A549 (cell line): ENCODE measurements at places on chromosomes 4 and X. TPM values are rescaled to one million over a fixed set of nuclear protein-coding genes. Genes with fewer than 3 reads are reported as not detected.

DNA sequence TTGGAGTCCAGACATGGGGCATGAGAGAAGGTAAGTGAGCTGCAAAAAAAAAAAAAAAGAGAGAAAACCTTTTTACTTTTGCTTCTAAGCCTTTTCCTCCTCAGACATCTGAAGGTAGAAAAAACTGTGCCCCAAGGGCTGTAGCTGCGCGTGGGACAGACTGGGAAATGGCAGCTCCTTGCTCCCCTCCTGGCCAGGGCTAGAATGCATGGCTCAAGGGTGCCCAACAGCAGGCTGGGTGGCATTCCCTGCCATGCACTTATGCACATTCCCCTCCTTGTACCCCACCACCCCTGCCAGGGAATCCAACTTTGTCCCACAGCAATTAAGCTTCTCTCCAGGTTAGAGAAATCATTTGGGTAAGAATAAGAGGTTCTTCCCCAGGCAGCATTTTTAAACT is 421.2 kb downstream of the TRAM1L1 start:
- no peak for DNase-seq

DNA sequence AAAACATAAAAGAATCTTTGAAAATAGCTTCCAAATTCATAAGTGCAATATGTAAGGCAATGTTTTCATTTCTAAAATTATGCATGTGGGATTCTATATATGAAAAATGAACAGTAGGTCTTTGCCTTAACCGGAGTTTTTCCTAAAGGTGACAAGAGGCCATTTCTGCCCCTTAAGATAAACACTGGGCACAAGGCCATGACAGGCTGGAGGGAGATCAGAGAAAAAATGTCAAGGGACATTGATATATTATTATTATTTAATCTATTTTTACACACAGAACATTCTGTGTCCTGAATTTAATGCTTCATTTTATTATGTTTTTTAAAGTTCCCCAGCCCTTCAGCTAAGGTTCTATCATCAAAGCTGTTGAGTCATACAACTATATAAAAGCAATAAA is 118.8 kb downstream of the CHM start:
- DNase-seq = no peak

Gene RCHY1
- 19.1 to 20.1 TPM (median 20.0 TPM) in 3 replicates for polyA plus RNA-seq

DNA sequence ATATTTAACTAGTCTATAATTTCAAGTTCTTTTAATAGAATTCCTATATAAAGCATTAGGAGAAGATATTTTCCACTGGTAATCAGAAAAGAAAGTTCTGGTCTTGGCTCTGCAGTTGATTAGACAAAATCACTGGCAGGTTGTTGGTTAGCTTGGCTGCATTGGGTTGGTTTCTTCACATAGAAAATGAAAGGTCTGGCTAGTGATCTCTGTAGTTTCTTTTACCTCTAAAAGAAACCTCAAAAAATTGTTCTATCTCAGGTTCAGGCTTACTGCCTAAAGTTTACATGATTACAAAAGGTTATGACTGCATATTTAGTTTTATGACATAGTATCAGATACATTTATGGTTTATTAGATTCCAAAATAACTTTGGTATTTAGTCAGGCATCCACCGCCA is 95.8 kb upstream of the NAP1L5 start:
- DNase-seq = no peak

DNA sequence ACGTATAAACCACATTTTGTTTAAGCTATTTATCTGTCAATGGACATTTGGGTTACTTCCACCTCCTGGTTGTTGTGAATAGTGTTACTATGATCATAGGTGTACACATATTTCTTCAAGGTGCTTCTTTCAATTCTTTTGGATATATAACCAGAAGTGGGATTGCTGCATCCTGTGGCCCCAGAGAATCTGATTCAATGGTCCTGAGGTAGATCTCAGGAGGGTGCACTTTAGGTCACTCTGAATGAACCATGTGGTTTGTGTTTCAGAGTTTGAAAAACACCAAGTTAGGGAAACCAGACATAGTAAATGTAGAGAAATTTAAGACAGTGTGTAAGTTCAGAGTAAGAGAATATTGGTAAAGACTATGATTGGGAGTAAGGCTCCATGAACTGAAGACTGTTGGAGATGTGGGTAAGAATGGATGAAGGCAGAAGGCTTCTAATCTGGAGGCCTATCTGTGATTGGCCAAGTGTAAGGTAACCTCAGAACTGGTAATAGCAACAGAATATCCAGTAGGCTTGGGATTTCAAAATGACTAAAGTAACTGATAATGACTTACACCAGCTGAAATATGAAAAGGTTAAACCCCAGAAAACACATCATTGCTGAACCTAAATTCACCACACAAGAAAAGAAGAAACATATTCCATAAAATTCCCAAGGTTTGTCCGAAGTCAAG is 236.9 kb downstream of the CAMK2D start:
- no peak for DNase-seq

DNA sequence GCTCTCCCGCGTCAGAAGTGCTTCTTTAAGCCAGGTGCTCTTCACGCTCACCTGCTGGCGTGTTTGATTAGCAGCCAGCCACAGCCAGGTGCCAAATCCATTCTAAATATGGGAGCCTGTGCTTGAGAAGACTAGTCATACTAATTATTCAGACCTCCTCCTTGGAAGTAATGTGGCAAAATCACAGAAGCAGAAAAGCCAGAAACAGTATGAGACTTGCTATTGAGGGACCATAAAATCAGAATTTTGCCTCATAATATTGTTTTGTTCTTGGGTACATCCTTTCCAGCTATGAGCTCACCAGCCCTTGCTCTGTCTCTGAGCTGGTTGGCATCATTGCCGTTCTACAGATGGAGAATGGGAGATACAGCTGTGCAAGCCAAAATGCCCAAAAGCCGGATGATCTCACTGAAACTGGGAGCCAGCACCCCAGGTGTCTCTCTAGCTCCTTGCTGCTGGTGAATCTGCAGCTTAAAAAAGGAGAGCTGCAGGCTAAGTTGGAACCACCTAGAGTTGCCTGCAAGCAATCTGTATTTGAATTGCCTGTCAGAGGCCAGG is 205.4 kb downstream of the SHROOM3 start:
- no peak for DNase-seq

DNA sequence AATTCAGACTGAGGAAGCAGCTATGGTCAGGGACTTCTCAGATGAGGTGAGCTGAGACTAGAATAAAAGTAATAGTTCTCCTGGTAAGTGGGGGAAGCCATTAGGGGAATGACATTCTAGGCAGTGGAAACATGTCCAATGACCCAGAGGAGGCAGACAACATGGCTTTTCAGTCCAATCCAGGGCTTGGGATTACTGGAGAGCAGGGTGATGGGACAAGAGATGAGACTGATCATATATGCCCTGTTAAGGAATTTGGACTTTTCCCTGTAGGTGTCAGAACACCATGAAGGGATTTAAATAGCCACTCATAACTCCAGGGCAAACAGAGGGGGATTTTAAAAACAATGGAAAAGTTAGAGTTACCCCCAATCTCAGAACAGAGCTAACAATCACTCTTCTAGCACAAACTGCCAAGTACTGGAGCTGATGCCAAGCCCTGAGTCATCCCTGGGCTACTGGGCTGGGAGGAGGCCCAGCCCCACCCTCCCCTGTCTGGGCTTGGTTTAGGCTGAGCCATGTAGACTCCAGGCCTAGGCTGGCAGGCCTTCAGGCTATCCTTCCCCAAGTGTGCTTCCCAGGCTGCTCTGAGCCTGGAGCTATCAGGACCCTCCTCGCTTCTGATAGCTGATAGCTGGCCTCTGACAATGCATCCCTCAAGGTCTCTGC is 22.7 kb upstream of the MSN start:
- DNase-seq = peak; percentile 80

Gene ANK2
- polyA plus RNA-seq = 1.0 to 1.5 TPM (median 1.4 TPM) in 3 replicates

Gene LEF1
- not detected in 3 replicates for polyA plus RNA-seq

DNA sequence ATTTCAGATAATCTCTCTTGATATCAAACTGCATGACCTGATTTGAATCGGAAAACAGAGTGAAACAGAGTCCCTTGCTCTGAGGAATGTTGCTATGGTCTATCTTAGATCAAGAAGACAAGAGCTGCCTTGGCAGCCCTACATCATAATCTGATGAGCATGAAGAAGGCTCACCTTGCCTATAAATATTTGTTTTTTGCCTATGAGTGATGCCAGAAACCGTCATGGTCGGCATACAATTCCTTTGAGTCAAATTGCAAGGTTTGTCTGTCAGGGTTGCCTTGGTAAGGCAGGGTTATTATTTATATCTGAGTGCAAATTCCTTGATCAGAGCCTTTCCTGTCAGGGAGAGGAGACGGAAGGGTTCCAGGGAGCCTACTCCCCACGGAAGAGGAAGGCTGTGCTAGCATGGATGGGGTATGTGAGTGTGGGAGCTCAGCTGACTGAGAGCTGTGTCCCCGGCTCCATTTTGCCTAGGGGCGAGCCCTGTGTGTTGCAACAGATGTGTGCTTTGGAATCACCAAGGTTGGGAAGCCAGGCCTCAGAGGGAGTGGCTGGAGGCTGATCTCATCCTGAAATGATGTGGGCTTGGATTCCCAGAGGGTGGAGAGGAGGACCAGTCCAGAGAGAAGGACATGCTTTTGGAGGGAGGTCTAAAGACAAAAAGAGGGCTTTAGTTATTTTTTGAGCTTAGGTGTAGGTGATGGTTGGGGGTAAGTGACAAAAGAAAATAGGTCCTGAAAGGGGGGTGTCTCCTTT is 43.6 kb downstream of the RTL9 start:
- DNase-seq = peak; percentile 24

Gene PRRG1
- polyA plus RNA-seq = 4.7 to 5.0 TPM (median 5.0 TPM) in 3 replicates

DNA sequence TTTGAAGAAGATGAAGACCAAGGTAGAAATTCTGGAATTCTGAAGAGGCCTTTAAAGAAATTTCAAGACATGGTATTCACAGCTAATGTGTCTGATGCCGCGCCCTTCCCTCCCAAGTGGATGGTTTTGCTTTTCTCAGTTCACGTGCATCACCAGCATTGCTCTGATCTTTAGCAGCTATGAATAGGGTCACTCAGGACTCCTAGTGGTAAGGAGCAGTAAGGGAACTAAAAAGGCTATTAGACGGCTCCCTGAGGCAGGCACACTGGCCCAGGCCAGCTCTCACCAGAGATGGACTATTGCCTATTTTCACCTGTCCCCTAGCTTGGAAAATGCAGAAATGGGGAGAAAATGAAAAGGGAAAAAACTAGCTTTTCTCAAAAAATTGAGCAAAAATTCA is 447.5 kb upstream of the RASGEF1B start:
- DNase-seq = peak; percentile 28

- DNase-seq = no peak
Measured at GRCh38 chr4:26062215-26062614, 148.2 kb downstream of the SMIM20 start.

DNA sequence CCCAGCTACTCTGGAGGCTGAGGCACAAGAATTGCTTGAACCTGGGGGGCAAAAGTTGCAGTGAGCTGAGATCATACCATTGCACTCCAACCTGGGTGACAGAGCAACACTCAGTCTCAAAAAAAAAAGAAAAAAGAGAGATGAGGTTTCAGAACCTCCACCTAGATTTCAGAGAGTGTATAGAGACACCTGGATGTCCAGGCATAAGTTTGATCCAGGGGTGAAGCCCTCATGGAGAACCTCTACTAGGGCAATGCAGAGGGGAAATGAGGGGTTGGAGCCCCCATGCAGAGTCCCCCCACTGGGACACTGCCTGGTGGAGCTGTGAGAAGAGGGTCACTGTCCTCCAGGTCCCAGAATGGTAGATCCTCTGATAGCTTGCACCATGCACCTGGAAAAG is 92.8 kb upstream of the HSD17B10 start:
- DNase-seq = no peak

Gene RTL5
- 2.9 to 3.3 TPM (median 3.2 TPM) in 3 replicates for polyA plus RNA-seq

Gene TRAM1L1
- polyA plus RNA-seq = 0.72 to 1.4 TPM (median 0.93 TPM) in 3 replicates

- DNase-seq = no peak
Measured at GRCh38 chr4:139492429-139492828, 38.5 kb downstream of the RAB33B start.

Gene STOX2
- 2.2 to 2.7 TPM (median 2.5 TPM) in 3 replicates for polyA plus RNA-seq

GRCh38 chr4:171718665-171719064 is 94.5 kb upstream of the GALNTL6 start:
- no peak for DNase-seq

DNA sequence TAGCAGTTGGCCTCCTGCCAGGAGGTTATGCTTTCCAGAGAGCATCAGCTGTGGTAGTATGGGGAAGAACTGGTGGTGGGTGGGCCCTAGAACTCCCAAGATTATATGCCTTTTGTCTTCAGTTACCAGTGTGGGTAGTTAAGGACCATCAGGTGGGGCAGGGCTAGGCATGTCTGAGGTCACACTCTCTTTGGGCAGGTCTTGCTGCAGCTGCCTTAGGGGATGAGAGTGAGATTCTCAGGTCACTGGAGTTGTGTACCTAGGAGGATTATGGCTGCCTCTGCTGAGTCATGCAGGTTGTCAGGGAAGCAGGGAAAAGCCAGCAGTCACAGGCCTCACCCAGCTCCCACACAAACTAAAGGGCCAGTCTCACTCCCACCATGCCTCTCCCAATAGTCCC is 172.9 kb upstream of the GYPA start:
- no peak for DNase-seq

Gene USP26
- polyA plus RNA-seq = not detected in 3 replicates

Gene ALAS2
- polyA plus RNA-seq = not detected in 3 replicates

- DNase-seq = peak; percentile 30
Measured at GRCh38 chr4:88147799-88148217, 10.6 kb downstream of the ABCG2 start.

Gene KCNIP4
- not detected in 3 replicates for polyA plus RNA-seq

Gene ETDA
- polyA plus RNA-seq = not detected in 3 replicates

Gene MBNL3
- polyA plus RNA-seq = not detected in 3 replicates

Gene HSD17B13
- 0.05 to 0.08 TPM in 2 of 3 replicates, not detected in the other for polyA plus RNA-seq

DNA sequence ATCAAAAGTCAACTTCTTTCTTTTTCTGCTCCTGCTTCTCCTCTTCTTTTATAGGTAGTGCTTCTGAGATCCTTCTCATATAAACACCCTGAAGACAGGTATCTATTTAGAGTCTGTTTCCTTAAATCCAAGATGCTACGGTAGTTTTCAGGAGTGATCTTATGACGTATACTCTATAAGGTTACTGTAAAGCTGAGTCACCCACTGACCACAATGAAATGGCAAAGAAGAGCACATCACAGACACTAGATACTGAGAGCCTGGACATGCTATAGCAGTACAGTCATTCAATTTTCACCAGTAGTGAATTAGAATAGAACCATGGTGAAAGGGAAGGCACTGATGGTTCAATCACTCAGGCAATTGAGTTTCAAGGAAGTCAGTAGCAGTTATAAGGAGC is 412.5 kb downstream of the ADAM29 start:
- peak; percentile 12 for DNase-seq

Gene CFAP47
- 0.03 TPM in 1 of 3 replicates, not detected in the others for polyA plus RNA-seq

Gene NELFA
- polyA plus RNA-seq = 17.0 to 18.3 TPM (median 17.1 TPM) in 3 replicates

Gene XPNPEP2
- not detected in 3 replicates for polyA plus RNA-seq

Gene PDGFRA
- polyA plus RNA-seq = 0.24 to 0.58 TPM (median 0.40 TPM) in 3 replicates

- DNase-seq = no peak
Measured at GRCh38 chr4:109155682-109156283, 146.7 kb downstream of the COL25A1 start.
